ENCODE measurements at places on chromosomes 5 and 9.

DNA sequence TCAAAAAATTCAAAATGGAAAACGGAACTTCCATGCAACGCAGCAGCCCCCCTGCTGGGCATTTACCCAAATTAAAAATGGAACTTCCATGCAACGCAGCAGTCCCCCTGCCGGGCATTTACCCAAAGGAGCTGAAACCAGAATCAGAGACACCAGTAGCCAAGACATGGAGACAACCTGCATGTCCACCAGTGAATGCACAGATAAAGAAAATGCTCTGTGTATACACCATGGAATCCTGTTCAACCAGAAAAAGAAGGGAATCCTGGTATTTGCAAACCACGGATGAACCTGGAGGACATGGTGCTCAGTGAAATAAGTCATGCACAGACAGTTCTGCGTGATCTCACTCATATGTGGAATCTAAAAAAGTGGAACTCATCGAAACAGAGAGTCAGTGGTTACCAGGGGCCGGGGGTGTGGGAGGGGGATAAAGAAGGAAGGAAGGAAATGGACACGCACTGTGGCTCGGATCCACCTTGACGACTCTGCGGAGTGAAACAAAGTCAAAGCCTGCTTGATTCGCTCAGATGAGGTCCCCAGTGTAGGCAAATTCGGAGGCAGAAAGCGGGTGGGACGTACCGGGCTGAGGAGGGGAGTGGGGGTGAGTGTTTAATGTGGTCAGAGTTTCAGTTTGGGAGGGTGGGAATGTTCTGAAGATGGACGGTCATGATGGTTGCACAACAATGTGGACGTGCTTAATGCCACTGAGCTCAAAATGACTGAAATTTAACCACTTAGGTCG lies 40.2 kb upstream of the EXOC3 start:
- DNase-seq: no peak

GRCh38 chr9:129888293-129889121 lies 53.2 kb downstream of the USP20 start:
- DNase-seq: no peak

DNA sequence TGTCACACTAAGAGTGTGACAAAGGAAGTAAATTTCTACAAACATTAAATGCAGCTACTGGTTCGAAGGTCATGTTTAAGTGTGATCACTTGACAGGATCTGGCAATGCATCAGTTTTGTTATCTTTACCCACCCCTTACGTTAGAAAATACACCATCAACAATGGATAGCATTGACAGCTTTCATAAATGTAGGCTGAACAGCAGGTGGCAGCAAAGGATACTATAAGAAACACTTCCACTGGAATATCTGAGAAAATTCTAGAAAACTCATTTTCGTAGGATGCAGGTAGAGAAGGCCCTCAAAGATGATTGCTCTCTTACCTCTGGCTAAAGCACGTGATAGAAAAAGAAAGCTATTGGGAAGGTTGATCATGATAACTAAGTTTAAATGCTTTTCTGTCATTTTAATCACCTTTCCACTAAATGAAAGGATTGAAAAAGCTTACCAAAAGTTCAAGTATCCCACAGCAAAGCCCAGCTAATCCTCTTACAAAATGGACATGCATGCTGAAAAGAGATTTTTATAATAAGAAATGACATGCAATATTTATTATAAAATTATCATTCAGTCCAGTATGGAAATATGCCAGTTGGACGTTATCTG lies 292.5 kb downstream of the PARP8 start:
- DNase-seq: no peak

GRCh38 chr5:120252839-120253238 lies 211.3 kb upstream of the PRR16 start:
- DNase-seq: no peak

- no peak for DNase-seq
Observed at GRCh38 chr5:173655196-173655797, 38.8 kb upstream of the BOD1 start.

- DNase-seq: no peak
Observed at GRCh38 chr9:131043087-131043486, 34.1 kb downstream of the LAMC3 start.

DNA sequence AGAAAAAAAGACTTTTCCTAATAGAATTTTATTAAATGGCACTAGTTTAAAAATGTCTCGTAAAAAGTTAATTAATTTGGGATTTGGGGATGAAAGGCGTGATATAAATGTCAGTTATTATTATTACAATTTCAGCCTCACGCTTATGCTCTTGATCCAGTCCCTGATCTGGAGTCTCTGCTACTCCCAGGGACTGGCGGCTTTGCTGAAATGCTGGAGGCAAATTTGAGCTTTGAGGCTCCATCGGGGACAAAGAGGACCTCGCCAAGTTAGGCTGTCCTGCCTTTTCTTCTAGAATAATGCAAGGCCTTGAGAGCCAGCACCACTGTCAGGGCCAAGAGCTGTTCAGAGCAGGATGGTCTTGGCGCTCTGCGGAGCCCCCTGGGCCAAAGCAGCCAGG lies 69.7 kb downstream of the ZNF618 start:
- DNase-seq: no peak

DNA sequence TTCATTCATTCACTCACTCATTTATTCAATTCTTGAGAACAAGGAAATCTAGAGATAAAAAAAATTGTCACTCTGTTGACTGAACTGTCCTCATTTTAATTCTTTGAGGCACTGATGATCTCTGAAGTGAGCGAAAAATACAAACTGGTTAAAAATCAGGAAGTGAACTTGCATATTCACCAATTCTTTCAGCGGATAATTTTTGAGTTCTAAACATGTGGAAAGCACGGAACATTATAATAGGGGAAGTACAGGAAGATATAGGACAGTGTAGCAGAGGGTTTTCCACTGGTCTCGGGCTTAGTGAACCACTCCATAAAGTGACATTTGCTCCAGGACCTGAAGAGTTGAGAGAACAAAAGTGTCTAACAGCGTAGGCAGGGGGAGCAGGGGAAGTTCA lies 169.5 kb downstream of the TLR4 start:
- DNase-seq: no peak

DNA sequence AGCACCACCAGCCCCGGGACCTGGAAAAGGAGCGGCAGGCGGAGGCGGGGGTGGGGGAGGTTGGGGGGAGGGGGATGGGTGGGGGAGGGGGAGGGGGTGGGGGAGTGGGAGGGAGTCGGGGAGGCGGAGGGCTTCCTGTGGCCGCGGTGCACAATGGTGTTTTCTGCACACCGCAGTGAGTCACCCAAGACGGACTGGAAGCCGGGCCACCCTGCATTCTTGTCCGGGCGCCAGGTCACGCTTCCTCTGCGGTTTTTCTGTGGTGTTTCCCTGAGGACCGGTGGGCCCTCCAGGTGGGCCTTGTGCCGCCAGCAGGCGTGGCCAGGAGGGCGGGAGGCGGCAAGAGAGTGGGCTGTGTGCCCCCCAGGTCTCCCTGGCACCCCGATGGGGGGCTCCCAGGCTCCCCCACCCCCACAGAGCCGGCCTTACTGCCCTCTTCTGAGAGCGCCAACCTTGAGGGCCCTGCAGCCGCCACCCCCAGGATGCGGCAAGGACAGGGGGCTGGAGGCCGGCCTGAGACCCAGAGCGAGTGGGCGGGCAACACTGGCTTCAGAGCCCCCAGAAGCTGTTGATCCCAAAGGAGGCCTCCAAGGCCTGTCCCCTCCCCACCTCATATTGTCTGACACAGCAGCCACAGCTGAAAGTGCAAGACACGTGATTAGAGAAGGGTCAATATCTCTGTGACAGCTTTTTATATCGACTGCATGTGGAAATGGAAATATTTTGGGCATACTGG lies 11.1 kb downstream of the EXD3 start:
- DNase-seq: no peak

Data from iPS DF 19.7 (cell line).